ENCODE measurements at places on chromosomes 6 and 20. TPM values are rescaled to one million over a fixed set of nuclear protein-coding genes. Genes with fewer than 3 reads are reported as not detected.

GRCh38 chr6:43105538-43106222 is 29.6 kb downstream of the PTK7 start:
- H3K4me1 ChIP-seq, result no peaks in the 10 kb centered on the region
- no peak overlapping the region for H3K27ac ChIP-seq
- no peaks in the 10 kb centered on the region for H3K27me3 ChIP-seq
- no peaks in the 10 kb centered on the region for H3K36me3 ChIP-seq
- DNase-seq, result no peak

DNA sequence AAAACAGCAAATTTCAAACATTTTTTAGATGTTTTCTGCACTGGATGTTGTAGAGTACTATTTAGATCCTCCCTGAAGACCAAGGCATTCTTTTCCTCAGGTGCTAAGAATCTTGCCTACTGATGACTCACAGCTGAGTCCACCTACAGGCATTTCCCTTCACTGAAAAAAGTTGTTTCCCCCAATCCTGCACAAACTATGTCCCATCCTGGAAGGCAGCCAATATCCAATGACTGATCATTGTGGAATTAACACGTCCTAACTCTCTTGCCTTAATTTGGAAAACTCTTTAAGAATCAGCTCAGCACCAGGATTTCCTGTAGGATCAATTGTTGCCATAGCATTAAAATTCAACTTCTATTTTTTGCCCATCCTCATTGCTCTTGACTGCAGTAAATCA is 268.4 kb upstream of the IRAK1BP1 start:
- no peaks in the 10 kb centered on the region for H3K36me3 ChIP-seq
- no peak overlapping the region for H3K4me3 ChIP-seq
- H3K27me3 ChIP-seq, result no peaks in the 10 kb centered on the region
- no peak overlapping the region for H3K27ac ChIP-seq

- no peaks in the 10 kb centered on the region for H3K27me3 ChIP-seq
- no peak overlapping the region for H3K27ac ChIP-seq
- H3K36me3 ChIP-seq, result peaks cover 41% of the 10 kb centered on the region
- no peak overlapping the region for H3K4me3 ChIP-seq
- DNase-seq, result no peak
Measured at GRCh38 chr6:149380523-149380922, 19.5 kb upstream of the SUMO4 start.

DNA sequence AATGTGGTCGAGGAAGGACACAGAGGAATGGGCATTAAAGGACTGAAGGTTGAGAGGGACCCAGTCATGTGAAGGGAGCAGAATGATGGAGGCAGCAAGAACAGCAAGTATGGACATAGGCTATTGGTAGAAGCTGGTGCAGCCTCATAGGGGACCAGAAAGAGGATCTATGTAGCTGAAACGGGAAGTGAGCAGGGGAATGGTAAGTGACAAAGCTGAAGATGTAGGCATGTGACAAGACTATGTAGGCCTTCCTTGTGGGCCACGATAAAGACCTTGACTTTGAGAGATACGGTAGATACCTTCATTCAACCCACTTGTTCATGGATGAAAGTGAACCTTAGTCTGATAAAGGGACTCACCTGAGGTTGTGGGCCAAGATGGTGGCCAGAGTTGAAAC is 3.5 kb downstream of the CTNNBL1 start:
- no peak overlapping the region for H3K27ac ChIP-seq
- no peak overlapping the region for H3K4me3 ChIP-seq
- no peaks in the 10 kb centered on the region for H3K4me1 ChIP-seq

DNA sequence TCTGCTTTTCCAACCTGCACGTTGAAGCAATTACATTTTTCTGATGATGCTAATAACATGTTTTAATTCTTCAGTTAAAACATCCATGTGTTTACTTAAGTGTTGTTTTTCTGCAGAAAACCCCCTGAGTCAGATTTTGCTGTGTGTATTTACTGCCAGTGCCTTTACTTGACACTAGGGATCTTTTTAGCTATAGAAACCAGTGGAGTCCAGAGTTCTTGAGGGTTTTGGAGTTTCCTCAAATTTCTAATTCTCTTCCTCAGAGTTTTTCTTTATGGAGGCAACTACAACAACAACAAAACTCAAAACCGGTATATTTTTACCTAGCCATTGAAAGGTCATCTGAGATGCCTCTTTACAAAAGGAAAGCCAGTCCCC is 168.4 kb downstream of the JARID2 start:
- H3K27me3 ChIP-seq, result no peaks in the 10 kb centered on the region
- H3K36me3 ChIP-seq, result no peaks in the 10 kb centered on the region
- no peak overlapping the region for H3K27ac ChIP-seq
- no peak for DNase-seq
- no peak overlapping the region for H3K4me3 ChIP-seq
- no peaks in the 10 kb centered on the region for H3K4me1 ChIP-seq

Gene VSX1
- total RNA-seq, result not detected

Gene ATXN1
- total RNA-seq, result 45.6 TPM
